ENCODE measurements at places on chromosomes 5 and 9.

DNA sequence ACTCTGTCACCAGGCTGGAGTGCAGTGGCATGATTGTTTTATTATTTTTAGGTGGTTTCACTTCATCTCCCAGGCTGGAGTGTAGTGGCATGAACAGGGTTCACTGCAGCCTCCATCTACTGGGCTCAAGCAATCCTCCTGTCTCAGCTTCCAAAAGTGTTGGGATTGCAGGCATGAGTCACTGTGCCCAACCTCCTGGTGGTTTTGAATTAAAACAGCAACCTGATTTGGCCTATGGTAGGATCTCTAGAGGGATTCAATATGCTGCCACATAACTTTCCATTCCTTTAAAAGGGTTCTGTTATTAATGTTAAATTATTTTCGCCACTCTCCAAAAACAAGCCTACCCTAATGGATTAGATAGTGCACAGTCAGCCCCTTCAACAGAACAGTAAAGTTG, 9.9 kb upstream of the HSPA4 start:
- DNase-seq, result no peak

GRCh38 chr5:7802855-7803254, 48.1 kb downstream of the CFAP90 start:
- no peak for DNase-seq

- peak; percentile 63 for DNase-seq
These were observed 32.3 kb downstream of the TNPO1 start for GRCh38 chr5:72848474-72849428.

GRCh38 chr5:31285025-31285424, 91.5 kb downstream of the CDH6 start:
- no peak for DNase-seq

- DNase-seq, result peak; percentile 50
These were observed 11.4 kb upstream of the ENG start for GRCh38 chr9:127865645-127866464.

- DNase-seq, result no peak
These were observed 1352.2 kb upstream of the ACO1 start for GRCh38 chr9:31032206-31032605.

DNA sequence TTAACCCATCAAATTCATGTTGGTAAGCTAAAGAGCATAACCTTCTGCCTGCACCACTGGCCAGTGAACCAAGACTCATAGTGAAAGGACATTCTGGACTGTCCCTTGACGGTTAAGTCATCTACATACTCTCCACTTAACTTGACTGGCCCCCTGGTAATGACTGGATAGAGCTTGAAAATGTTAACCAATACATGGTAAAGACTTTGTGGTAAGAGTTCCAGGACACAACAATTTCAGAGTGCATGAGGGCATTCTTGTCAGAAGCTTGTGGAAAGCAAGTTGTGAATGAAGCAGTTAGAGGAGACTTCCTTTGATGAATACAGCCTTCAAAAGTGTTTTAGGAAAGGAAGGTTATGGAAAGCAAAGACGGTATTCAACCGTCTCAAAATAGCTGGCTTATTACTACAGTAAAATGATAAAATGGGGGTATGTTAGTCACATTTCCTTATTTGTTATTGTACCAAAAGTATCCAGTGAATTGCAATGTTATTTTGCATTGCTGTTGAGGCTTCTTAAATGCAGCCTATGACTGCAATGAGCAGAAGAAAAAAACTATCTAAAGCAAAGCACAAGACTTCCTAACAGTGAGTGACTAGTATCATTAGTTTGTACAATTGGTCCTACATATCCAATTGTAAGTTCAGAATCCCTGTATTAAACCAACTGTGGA, 47.2 kb upstream of the DAB2 start:
- no peak for DNase-seq

GRCh38 chr5:153938191-153938842, 100.4 kb downstream of the FAM114A2 start:
- DNase-seq, result no peak

DNA sequence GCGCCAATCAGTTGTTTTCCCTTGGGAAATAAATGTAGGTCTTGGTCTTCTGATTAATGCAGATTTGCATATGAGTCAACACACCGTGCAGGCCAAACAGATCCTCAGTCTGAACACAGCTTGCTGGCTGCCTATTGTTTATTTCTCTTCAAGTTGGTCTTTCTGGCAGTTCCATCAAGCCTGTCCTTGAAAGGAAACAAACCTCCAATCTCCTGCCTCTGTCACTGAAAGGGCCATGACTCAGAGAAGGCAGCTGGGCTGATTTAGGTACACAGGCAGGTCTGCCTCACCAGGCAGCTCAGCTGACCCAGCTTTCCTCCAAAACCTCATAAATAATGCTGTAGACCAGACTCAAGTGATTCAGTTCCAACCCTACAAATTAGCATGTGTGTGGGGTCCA, 175.9 kb downstream of the MAN2A1 start:
- DNase-seq, result no peak

DNA sequence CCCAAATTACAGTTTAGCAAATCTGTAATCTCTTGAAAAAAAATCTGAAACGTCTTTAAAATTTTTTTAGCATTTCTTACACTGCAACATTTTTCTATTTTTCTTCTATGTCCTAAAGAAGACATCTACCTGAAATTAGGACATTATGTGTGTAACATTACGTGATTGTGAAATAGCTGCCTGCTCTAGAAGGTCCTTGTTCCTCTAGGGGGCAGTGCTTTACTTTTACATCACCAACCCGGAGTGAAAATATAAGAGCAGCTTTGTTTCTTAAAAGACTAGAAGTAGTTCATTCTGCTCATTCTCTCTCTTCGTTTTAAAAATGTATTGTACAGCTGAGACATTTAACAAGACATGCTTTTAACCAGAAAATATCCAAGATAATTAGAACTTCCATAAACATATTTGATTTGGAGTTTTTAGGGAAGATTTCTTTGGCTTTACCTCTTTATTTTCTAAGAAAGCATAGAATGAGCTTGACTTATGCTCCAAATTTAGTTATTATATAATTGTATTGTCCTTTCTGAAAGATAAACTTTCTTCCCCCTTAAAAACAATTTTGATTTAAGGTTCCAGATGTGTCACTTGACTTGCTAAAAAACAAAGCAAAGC, 48.1 kb upstream of the RIOK2 start:
- DNase-seq, result no peak

DNA sequence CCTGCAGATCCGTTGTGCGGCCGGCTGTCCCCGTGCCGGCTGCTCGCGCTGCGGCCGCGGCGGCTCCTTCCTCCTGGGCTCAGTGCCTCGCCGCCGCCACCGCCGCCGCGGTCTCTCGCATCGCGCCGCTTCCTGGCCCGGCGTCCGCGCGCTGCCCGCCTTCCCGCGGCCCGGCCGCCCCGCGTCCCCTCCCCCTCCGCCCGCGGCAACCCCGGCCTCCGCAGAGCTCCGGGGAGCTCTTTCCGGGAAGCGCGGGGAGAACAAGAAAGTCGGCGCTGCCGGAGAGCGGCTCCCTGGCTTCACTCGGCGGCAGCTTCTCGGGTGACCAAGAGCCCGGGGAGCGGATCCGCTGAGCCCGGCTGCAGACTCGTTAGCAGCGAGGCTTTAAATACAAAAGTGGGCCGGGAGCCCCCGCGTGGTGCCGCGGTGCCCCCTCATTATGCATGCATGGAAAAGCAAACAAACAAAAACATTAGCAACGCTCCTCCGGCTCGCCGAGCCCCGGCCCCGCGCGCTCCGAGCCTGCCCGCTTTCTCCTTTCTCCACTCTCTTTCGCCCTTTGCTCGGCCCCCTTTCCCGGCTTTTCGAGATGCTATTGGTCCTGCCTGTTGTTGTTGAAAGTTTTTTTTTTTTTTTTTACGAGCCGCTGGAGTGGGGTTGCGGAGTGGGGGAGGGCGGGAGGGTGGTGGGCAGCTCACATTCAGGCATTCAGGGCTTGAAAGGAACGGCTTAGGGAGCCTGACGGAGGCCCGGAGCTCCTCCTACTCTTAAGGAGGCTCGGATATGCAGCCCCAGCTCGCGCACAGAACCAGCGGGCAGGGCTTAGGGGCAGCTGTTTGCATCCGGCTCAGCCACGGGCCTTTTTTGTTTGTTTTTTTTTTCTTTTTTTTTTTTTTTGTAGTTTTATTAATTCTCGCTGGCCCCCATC, at the start of gene GAS1:
Gene GAS1, minus strand, starts transcription at position 361 of the 928 bp plus-strand sequence. CDS start 727 bp downstream, outside the sequence.
- peak; percentile 72 for DNase-seq

- DNase-seq, result no peak
These were observed 45.8 kb upstream of the RGMB start for GRCh38 chr5:98727686-98728085.

- no peak for DNase-seq
These were observed 40.7 kb downstream of the TPD52L3 start for GRCh38 chr9:6368831-6369230.

DNA sequence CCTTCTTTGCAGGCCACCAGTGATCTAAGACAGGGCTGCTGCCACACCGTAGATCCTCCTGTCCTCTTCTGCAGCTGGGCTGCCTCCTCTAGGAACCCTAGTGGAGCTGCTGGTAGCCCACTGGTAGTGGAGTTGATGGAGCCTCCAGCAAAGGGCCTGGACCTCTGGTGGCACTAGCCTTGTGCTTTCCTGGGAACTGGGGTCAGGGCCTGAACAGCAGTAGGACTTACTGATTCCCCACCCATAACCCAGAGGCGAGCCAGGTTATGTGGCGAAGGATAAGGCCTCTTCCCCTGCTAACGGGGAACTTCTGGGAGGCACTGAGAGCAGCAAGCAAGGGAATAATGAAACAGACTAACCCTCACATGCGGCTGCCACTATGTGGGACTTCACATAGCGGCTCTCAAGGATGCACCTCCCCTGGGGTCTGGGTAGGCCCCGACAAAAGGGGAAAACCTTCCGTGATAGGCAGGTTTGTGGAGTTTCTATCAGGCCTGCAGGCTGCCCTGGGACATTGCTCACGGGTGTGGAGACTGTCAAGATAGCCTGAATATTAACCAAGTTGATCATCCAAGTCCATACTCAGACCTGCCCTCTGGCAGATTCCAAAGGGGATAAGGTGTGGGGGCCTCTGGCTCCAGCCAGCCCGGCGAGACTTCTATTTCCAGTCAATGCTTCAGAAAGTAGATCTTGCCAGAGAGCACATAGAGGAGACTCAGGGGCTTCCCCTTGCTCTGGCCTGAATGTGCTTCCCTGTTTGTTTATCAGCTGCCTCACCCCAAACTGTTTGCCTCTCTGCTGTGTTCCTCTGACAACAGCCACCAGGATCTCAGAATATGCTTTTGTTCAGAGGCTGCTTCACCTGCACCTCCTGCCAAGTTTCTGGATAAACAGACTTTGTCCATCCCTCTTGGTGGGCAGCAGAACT, 7.4 kb downstream of the SLC22A4 start:
- no peak for DNase-seq

DNA sequence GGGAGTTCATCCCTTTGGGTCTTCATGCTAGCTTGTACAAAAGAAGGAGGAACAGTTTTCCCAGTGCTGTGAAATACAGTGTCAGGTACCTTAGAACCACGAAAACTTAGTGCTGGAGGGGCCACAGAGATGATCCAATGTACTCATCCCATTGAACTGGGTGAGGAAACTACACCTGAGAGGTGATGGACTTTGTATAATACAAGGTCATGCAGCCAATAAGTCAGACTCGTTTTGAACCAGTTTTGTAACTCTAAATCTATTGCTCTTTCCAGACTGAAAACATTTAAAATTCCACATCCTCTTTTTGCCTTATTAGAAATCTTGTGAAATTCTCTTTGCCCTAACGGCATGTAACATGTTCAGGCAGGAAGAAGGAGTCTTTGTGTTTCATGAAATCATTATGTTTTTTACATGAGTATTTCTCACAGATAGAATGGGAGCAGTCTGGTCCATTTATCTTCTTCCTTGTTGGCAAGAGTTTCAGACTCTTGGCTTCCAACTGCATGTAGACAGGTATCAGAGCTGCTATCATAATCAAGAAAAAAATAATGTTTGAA, 146.8 kb upstream of the FBXL7 start:
- DNase-seq, result no peak

DNA sequence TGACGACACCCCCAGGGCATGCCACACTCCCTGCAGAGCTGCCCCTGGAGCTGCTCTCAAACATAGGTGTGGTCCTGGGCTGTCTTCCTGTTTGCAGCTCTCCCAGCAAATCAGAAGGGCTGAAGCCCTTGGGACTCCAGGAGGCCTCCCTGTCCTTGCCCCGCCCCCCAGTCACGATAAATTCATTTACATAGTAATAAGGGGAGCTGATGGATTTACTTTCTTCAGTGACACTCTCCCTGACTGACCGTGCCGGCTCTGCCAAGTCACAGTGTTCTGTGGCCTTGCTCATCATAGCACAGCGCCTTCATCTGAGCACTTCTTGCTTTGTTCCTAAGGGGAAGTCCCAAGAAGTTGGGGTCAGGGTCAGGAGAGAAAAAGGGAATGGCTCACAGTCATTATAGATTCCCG, 121.4 kb downstream of the ENC1 start:
- no peak for DNase-seq

GRCh38 chr9:134689321-134690181, 47.9 kb downstream of the COL5A1 start:
- DNase-seq, result peak; percentile 62

- peak; percentile 40 for DNase-seq
These were observed at the start of gene AFAP1L1 for GRCh38 chr5:149271716-149272563. Gene AFAP1L1, plus strand, starts transcription at chr5:149271859. Its CDS starts 110 bp downstream, at chr5:149271969.

DNA sequence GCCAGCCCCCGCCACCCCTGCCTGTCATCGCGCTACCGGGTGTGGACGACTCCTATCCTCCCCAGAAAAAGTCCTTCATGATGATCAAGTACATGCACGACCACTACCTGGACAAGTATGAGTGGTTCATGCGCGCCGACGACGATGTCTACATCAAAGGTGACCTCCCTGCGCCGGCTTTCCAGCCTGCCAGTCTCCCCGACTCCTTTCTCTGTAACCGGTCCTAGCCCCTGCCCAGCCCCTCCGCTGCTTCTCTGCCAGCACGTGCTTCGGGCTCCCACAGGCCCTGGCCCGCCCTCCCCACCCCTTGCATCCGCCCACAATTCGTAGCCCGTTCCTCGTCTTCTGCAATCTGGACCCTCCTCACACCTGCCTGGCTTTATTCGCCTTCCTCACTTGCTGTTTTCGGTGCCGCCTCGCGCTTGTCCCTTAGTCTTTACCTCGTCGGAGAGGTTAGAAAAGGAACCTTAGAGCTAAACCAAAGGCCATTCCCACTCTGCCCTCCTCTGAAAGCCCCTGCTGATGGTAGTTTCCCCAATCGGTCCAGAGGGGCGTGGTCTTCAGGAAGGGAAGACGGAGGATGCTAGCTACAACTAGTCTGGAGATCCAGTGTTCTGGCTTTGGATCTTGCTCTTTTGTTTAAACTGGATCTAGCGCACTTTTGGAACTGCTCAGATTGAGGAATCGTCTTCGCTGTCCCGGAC, 1.4 kb downstream of the CHSY3 start:
- peak; percentile 25 for DNase-seq

- no peak for DNase-seq
These were observed 6.1 kb downstream of the CA9 start for GRCh38 chr9:35679766-35680330.

DNA sequence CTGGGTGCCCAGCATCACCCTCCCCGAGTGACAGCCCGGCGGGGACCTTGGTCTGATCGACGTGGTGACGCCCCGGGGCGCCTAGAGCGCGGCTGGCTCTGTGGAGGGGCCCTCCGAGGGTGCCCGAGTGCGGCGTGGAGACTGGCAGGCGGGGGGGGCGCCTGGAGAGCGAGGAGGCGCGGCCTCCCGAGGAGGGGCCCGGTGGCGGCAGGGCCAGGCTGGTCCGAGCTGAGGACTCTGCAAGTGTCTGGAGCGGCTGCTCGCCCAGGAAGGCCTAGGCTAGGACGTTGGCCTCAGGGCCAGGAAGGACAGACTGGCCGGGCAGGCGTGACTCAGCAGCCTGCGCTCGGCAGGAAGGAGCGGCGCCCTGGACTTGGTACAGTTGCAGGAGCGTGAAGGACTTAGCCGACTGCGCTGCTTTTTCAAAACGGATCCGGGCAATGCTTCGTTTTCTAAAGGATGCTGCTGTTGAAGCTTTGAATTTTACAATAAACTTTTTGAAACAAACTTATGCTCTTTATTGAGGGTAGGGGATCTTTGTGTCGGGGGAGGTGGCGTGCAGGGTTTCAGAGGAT, 1.3 kb downstream of the GADD45G start:
- peak; percentile 53 for DNase-seq
